Mesenchymal stem cell (in vitro differentiated cells and primary cell): ENCODE measurements at places on chromosomes 5 and 9.

DNA sequence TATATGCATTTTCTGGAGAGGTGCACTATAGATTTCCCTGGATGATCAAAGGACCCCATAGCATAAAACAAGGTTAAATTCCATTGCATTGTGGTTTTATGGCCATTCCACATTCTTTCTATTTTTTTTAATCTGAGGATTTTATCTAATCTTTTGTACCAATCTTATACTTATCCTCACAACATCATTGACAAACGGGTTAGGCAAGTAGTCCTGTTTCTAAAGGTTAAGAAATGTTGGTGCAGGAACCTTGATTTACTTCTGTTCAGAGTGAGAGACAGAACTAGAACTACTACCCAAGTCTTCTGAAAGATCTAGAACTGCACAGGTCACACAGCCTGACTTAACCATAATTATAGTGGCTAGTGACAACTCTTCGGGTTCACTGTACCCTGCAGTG, 5.7 kb upstream of the DAB2 start:
- H3K36me3 ChIP-seq: no peaks in the 10 kb centered on the region
- no peak for DNase-seq
- peaks cover 3% of the 10 kb centered on the region for H3K4me1 ChIP-seq
- H3K27me3 ChIP-seq: no peaks in the 10 kb centered on the region
- no peak overlapping the region for H3K27ac ChIP-seq

- H3K4me3 ChIP-seq: no peak overlapping the region
- H3K4me1 ChIP-seq: no peaks in the 10 kb centered on the region
- no peak overlapping the region for H3K27ac ChIP-seq
- DNase-seq: no peak
- H3K36me3 ChIP-seq: no peaks in the 10 kb centered on the region
- peaks cover 64% of the 10 kb centered on the region for H3K27me3 ChIP-seq
Observed at GRCh38 chr5:139950436-139950835, 92.7 kb downstream of the NRG2 start.

DNA sequence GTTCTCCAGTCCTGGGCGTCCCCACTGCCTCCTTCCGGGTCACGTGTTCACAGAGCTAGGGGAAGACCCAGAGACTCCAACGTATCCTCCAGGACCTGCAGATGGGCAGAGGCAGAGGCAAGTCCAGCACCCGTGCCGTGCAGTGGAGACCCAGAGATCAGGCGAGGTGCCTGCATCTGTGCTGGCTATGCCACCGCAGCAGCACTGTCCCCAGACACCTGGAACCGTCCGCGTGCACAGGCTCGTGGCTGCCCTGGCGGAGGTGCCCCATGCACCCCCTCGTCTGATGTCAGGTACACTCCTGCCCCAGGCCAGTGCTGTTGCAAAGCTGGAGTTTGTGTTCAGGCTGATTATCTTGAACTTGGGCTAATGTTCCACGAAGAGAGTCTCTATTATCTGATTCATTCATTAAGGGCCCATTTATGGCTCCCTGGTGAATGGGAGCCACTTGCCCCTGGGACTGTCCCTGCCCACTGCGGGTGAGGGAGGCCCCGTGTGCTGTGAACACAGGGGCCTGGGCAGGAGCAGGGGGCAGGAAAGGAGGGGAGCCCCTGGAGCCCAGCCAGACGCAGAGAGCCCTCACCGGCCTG, 13.7 kb downstream of the IRX4 start:
- peaks cover 5% of the 10 kb centered on the region for H3K4me1 ChIP-seq
- H3K27me3 ChIP-seq: peaks cover 64% of the 10 kb centered on the region
- no peaks in the 10 kb centered on the region for H3K36me3 ChIP-seq
- H3K27ac ChIP-seq: no peak overlapping the region
- DNase-seq: no peak

GRCh38 chr5:72954389-72954788, 1.5 kb upstream of the FCHO2 start:
- peaks cover 12% of the 10 kb centered on the region for H3K4me1 ChIP-seq
- no peaks in the 10 kb centered on the region for H3K36me3 ChIP-seq
- H3K27me3 ChIP-seq: no peaks in the 10 kb centered on the region
- H3K27ac ChIP-seq: peak overlapping the region; percentile 63
- H3K4me3 ChIP-seq: no peak overlapping the region

- no peaks in the 10 kb centered on the region for H3K36me3 ChIP-seq
- DNase-seq: no peak
- H3K27ac ChIP-seq: no peak overlapping the region
- H3K4me3 ChIP-seq: no peak overlapping the region
Observed at GRCh38 chr9:80326105-80326504, 754.3 kb downstream of the TLE4 start.

- no peak overlapping the region for H3K4me3 ChIP-seq
- no peaks in the 10 kb centered on the region for H3K27me3 ChIP-seq
- H3K4me1 ChIP-seq: no peaks in the 10 kb centered on the region
- no peak overlapping the region for H3K27ac ChIP-seq
- H3K36me3 ChIP-seq: no peaks in the 10 kb centered on the region
- peak; percentile 30 for DNase-seq
Observed at GRCh38 chr9:26954050-26954508, 2.1 kb upstream of the IFT74 start.

GRCh38 chr9:31639451-31639850, 745.0 kb upstream of the ACO1 start:
- DNase-seq: no peak
- H3K36me3 ChIP-seq: no peaks in the 10 kb centered on the region
- no peak overlapping the region for H3K27ac ChIP-seq
- no peak overlapping the region for H3K4me3 ChIP-seq
- no peaks in the 10 kb centered on the region for H3K27me3 ChIP-seq
- H3K4me1 ChIP-seq: no peaks in the 10 kb centered on the region

DNA sequence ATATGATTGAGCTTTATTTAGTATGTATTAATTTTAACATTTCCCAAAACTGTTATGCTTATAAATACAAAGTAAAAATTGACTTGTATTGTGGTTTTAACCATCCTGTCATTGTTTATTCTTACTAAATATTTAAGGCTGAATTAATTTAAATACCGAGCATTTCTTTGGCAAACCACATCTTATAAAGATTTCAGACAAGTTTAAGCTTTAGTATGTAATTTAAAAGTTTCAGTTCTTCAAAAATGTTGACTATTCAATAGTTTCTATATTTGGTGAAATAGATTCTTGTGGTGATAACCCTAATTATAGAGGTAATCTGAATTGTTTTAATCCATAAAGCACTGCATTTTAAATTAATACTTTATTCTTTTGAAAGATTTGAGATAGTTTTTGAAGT, 65.5 kb downstream of the CCNH start:
- H3K4me1 ChIP-seq: no peaks in the 10 kb centered on the region
- H3K36me3 ChIP-seq: peaks cover 3% of the 10 kb centered on the region
- no peak overlapping the region for H3K4me3 ChIP-seq
- no peaks in the 10 kb centered on the region for H3K27me3 ChIP-seq
- H3K27ac ChIP-seq: no peak overlapping the region

GRCh38 chr5:5969942-5970483, 408.3 kb downstream of the MED10 start:
- DNase-seq: no peak
- H3K27me3 ChIP-seq: no peaks in the 10 kb centered on the region
- no peak overlapping the region for H3K4me3 ChIP-seq
- no peaks in the 10 kb centered on the region for H3K36me3 ChIP-seq

- H3K27me3 ChIP-seq: peaks cover 10% of the 10 kb centered on the region
- H3K4me3 ChIP-seq: no peak overlapping the region
- H3K27ac ChIP-seq: no peak overlapping the region
- peaks cover 7% of the 10 kb centered on the region for H3K4me1 ChIP-seq
- no peak for DNase-seq
- H3K36me3 ChIP-seq: no peaks in the 10 kb centered on the region
Observed at GRCh38 chr5:132665574-132666080, 7.7 kb downstream of the IL13 start.

GRCh38 chr5:140391312-140391711, 10.3 kb upstream of the ANKHD1 start:
- no peaks in the 10 kb centered on the region for H3K4me1 ChIP-seq
- no peaks in the 10 kb centered on the region for H3K36me3 ChIP-seq
- H3K27me3 ChIP-seq: no peaks in the 10 kb centered on the region
- no peak overlapping the region for H3K27ac ChIP-seq
- no peak for DNase-seq

- H3K4me1 ChIP-seq: no peaks in the 10 kb centered on the region
- DNase-seq: no peak
- peaks cover 22% of the 10 kb centered on the region for H3K27me3 ChIP-seq
- H3K4me3 ChIP-seq: no peak overlapping the region
Observed at GRCh38 chr5:173554989-173555705, 61.3 kb downstream of the BOD1 start.

- no peak for DNase-seq
- no peaks in the 10 kb centered on the region for H3K36me3 ChIP-seq
- peaks cover 11% of the 10 kb centered on the region for H3K4me1 ChIP-seq
- H3K27me3 ChIP-seq: peaks cover 17% of the 10 kb centered on the region
Observed at GRCh38 chr9:88824711-88825110, 166.6 kb upstream of the S1PR3 start.

GRCh38 chr5:206406-206805, 11.5 kb downstream of the CCDC127 start:
- H3K27ac ChIP-seq: no peak overlapping the region
- peaks cover 3% of the 10 kb centered on the region for H3K4me1 ChIP-seq
- DNase-seq: peak; percentile 28
- peaks cover 42% of the 10 kb centered on the region for H3K36me3 ChIP-seq

DNA sequence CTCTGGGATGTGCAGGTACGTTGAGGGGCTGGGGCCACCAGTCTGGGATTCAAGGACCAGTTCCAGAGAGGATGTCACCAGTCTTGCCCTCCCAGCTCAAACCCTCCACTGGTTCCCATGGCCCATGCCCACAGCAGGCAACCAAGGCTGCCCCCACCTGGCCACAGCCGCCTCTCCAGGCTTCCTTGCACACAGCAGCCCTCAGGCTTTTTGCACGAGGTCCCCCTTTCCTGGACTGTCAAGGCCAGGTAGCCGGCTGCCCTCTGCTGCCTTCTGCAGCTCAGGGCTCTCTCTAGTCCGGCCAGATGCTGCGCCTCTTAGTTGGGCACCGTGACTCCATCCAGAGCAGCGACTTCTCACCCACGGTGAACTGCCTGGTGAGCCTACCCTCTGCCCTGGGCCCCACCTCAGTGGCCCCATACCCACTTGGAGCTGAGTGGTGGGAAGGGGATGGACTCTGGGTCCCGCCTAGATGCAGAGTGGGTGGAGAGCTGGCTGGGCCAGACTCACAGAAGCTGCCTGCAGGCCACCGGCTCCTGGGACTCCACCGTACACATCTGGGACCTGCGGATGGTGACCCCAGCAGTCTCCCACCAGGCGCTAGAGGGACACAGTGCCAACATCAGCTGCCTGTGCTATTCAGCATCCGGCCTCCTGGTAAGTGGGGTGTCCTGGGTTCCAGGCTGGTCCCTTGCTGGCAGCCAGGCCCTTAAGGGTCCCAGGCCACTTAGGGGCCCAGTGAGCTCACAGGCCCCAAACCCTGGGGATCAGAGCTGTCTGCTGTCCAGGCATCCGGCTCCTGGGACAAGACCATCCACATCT, 2.9 kb downstream of the WDR38 start:
- H3K27me3 ChIP-seq: no peaks in the 10 kb centered on the region
- H3K4me1 ChIP-seq: peaks cover 35% of the 10 kb centered on the region
- H3K36me3 ChIP-seq: peaks cover 56% of the 10 kb centered on the region

DNA sequence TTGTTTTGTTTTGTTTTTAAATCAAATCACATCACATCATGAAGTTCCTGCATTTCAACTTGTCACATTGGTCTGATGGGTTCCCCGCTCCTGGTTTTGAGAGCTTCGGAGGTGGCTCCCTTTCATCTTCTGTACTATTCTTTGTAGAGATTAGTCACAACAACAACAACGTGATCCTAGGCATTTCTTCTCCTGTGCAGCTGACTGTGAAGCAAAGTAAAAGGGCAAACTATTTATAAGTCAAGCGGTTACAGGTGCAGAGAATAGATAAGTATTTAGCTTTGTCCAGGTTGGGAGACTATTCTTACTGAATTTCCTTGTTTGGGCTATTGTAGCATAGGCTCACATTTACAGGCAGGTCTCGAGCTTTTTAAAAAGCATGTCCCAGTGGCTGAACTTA, 197.7 kb upstream of the CDKN2B start:
- DNase-seq: no peak
- H3K27me3 ChIP-seq: no peaks in the 10 kb centered on the region
- H3K4me3 ChIP-seq: no peak overlapping the region
- peaks cover 2% of the 10 kb centered on the region for H3K4me1 ChIP-seq
- H3K27ac ChIP-seq: no peak overlapping the region

DNA sequence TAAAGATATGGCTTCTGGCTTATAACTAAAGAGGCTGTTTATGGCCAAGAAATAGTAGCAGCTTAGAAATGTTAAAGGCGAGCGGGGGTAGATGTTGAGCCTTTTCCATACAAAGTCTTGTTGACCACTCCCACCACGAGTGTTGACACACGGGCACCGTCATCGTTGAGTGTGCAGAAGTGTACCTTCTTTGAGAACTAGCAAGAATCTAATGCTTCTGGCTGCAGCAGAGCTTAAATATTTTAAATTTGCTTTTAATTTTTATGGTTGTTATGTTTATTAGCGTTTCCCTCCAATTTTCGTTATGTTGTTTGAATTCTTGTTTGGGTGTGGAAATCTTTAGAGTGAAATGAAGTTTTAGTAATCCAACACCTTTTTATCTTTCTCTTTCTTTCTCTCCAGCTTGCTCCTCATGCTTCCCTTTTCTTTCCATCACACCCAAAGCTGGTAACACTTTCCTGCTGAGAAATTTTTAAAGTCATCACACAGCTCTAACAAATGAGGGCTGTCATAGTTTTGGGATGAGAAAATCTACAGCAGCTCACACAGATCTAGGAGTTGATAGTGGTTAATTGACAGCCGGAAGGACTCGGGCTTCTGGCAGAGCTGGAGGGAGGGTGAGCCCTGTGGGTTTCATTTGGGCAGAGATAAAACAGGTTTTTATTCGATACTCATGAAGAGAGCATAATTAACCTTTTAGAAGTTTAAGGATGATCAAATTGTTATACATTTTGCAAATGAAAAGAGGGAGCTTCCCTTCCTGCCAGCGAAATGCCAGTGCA, 120.1 kb upstream of the ZNF608 start:
- no peaks in the 10 kb centered on the region for H3K4me1 ChIP-seq
- H3K27me3 ChIP-seq: no peaks in the 10 kb centered on the region
- peak overlapping the region; percentile 63 for H3K27ac ChIP-seq
- no peak overlapping the region for H3K4me3 ChIP-seq
- H3K36me3 ChIP-seq: no peaks in the 10 kb centered on the region

DNA sequence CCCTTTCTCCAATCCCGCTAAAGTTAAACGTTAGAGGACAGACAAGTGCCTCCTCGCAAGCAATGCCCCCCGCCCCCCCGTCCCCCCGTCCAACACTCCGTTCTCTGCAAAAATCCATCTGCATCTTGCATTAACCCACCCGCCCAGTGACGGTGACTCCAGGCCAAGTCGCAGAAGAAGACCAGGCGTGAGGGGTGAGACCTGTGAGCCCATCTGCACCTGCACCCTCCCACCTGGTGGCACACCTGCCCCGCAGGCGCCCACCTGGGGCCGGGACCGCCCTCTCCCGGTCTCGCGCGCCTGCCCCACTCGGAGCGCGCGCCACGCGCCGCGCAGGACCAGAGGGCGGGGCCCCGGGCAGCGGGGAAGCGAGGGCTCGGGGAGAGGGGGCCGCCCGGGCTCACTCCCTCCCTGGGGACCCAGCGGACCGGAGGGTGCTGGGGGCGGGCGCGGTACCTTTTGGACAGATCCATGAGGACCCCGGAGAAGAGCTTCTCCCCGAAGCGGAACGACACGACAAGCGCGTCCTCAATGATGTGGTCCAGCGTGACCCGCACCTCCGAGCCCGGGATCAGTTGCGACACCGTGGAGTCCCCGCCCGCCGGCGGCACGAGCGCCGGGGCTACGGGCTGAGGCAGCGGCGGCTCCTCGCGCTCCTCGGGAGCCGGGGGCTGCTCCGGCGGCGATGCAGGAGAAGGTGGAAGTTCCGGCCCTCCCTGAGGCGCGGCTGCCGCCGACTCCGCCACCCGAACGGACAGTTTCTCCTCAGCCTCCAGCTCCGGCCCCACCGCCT, 705 bp downstream of the PWWP2A start:
- peak overlapping the region; percentile 93 for H3K4me3 ChIP-seq
- H3K36me3 ChIP-seq: peaks cover 31% of the 10 kb centered on the region
- H3K27me3 ChIP-seq: no peaks in the 10 kb centered on the region
